ENCODE measurements at places on chromosomes 7 and 10.

DNA sequence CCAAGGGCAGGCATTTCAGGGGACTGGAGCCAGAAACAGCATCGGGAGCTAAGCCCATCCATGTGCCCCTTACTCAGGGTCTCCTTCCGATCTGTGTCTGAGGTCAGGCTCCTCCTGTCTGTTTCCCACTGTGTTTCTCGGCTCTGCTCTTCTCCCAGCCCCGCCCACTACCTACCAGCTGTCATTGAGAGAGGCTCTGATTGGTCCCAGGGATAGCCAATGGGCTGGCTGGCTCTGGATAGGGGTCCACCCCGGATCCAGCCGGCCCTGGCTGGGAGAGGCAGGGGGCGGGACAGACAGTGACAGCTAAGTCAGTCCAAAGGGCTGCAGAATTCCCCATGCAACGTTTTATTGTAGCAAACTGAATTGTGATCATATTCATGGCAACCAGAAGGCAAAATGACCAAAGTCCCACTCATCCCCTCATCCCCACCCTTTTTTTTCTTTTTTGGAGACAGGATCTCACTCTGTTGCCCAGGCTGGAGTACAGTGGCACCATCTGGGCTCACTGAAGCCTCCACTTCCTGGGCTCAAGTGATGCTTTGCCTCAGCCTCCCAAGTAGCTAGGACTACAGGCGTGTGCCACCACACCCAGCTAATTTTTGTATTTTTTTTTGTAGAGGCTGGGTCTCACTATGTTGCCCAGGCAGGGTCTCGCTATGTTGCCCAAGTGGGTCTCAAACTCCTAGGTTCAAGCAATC, 76.3 kb downstream of the CLIP2 start:
- DNase-seq: peak; percentile 48

DNA sequence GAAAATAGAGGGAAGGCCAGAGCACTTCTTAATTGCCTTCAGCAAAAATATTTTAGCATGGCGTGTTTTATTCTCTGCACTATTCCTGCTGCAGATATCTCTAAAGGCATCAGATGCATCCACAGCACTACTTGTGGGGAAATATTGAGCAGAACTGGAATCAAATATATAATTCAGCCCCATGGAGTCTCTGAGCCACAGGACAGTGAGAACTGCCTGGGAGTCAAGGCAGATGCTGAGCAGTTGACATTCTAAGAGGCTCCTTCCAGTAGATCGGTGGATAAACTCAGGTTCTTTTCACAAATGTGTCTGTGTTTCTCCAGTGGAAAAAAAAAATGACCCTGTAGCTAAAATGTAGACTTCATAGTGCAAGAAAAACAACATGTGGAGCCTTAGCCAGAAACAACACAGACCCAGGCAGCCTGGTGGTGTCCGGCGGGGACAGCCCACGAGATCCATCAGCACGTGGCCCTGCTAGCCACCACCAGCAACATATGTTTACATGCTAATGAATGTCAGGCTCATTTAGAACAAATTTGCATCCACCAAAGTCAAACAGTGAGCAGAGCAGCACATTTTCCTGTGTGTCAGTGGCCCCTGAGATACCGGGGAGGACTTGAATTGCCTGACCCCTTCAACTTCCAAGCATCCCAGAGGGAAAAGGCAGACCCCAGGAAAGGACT, 123.3 kb upstream of the PFKP start:
- DNase-seq: no peak

DNA sequence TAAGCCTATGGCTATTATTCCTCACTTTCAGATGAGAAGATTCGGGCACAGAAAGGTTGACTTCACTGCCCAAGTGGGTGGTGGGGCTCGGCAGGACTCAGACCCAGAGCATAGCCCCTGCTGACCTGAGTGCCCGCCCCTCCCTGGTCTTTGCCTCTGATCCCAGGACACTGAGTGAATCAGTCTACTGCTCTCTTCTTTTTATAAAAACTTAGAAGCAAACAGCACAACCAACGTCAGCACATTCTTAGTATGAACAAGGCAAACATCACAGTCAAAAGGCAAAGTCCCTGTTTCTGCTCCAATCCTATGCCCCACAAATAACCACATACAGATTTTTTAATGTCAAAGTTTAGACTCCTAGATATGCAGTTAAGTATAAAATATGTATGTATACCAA, 237.8 kb downstream of the ZMYND11 start:
- peak; percentile 43 for DNase-seq

DNA sequence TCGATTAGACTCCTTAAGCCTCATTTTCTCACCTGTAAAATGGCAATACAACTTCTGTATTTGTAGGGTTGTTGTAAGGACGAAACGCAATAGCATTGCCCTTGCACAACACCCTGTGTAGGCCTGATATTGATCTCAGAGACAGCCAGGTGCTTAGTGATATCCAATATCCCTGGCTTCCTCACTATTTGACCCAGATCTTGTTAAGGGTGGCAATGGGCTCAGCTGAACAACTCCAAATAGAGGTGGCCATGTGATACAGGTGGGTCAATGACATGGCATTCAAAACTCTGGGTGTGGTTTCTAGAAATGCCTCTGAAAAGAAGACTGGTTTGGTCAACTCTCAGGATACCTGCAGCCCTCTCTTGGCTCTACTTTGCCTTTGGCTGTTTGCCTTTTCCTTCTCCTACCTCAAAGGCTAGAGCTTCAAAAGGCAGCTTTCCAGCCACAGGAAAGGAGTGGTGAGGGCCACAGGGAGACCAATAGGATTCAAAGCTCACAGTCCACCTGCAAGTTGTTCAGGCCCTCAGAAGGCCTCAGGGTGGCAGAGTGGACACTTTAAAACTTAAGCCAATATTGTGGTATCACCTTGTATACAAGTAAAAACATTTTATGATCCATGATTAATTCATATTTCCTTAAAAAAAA, 14.9 kb upstream of the GATAD1 start:
- DNase-seq: no peak

- DNase-seq: peak; percentile 44
Observed at GRCh38 chr10:133278577-133279265, 2.1 kb upstream of the ADAM8 start.

DNA sequence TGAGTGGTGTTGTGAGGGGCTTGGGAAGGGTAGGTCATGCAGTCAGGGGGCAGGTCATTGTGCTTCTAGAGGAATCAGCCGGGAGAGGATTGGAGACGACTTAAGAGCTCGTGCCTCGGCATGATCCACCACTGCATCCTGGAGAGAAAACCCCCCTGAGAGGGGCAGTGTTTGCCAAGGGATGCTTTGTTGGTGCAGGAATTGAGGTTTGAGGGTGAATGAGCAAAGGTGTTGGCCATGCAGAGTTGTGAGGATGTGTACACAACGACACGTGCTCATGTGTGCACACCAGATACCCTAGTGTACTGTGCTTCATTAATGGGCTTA, 85.6 kb upstream of the ANLN start:
- DNase-seq: no peak

- peak; percentile 26 for DNase-seq
Observed at GRCh38 chr7:142174441-142174840, 62.9 kb downstream of the MGAM2 start.

- DNase-seq: no peak
Observed at GRCh38 chr7:39084349-39084748, 106.6 kb downstream of the POU6F2 start.

GRCh38 chr7:96321031-96321657, 754 bp downstream of the SLC25A13 start:
- DNase-seq: peak; percentile 84

- DNase-seq: no peak
Observed at GRCh38 chr7:33351709-33352108, 222.3 kb downstream of the BBS9 start.

DNA sequence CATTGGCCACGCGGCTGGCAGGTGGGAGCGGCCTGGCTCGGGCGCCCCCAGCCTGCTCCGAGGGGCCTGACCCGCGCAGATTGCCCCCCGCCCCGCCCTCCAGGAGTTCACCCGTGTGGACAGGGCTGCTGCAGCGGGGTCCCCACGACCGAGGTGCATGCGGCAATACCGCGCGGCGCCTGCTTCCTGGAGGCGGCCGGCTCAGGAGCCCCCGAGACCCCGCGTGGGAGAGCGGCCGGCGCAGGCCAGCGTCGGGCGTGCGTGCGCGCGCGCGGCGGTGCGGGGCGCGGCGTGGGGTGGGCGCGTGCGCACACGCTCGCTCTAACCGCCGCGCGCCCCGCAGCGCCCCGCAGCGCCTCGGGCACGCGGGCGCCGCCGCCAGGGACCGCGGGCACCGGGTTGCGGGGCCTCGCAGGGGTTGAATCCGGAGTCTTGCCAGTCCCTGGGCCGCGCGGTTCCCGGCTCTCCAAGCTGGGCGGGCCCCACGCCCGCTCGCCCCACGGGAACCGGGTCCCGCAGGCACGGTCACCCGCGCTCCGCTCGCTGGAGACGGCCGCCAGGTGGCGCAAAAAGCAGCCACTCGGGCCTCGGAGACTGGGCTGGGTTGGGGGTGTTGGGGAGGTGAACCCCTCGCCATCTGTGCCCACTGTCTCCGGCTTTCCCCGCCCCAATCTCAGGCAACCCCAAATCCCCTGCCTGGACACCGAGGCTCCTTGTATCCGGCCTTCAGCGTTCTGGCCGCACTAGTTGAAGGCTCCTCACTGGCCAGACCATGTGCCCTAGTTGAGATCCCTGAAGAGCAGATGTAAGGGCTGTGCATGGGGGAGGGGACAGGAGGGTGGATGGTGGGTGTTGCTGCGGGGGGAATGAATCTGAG, 1.3 kb upstream of the ACHE start:
- no peak for DNase-seq

All from fibroblast of lung (primary cell).